ENCODE measurements at places on chromosomes 6 and 20. TPM values are rescaled to one million over a fixed set of nuclear protein-coding genes. Genes with fewer than 3 reads are reported as not detected.

DNA sequence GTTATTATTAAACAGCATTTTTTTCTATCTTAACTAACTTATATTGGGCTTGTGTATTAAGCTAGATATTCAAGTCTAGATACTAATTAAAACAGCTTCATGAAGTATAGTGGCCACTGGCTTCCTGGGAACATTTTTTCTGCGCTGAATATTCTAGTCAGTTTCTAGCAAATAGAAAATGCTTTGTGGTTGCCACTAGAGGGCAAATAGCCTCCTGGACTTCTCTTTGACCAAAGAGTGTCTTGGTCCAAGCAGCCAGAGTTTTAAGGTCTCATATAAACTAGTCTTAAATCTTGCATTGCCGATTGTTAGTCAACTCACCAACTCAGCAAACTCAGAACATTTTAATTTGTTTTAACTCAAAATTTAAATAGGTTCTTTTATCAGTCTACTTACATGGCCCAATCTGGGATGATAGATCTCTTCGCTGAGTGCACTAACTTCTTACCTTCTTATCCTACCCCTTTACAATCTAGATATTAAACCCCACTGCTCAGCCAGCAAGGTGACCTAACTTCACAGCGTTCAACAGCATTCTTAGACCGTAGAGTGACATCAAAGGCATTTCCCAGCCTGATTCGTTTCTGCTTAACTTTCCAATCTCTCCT, 24.6 kb upstream of the ID4 start:
- peak; percentile 39 for DNase-seq

DNA sequence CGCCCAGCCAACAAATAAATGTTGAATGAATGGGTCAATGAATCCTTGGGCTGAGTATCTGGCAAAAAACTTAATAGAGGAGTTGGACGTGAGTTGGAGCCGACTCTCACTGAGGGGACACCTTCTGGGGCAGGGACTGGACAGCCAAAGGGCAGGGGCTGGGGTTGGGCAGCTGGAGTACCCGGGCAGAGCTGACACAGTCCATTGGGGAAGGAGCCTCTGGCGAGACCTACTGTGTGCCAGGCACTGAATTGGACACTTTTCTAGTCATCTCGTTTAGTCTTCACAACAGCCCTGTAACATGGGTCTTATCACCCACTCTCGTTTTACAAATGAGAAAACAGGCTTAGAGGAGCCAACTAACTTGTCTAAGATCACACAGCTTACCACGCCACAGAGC, 4.7 kb upstream of the MAPK13 start:
- DNase-seq: no peak

DNA sequence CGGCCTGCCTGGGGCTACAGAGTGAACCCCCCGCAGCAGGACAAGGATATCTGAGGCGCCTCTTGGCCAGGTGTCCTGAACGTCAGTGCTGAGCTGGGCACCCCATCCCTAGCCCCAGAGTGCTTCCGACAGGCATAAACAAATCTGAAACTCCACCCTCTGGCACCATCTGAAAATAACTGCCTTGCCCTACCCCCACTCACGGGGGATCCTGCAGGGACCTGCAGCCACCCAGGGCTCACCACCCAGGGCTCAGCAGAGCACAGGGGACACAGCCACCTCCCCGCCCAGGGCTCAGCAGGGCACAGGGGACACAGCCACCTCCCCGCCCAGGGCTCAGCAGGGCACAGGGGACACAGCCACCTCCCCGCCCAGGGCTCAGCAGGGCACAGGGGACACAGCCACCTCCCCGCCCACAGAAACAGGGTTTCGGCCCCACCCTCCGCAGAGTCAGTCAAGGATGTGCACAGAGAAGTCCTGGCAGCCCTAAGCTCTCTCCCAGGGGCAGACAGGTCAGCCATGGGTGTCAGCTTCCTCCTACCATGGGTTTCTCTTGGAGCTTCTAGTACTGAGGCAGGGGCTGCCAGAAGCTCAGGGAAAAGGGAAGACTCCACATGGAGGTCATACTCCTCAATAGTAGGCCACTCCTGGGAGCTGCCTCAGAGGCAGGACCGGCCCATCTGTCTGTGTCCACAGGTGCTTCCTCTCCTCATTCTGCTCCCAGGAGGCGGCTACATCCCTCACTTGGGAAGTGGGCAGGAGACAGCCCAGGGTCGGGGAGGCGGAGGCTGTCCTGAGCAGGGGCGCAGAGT, 4.6 kb downstream of the UCKL1 start:
- DNase-seq: no peak

DNA sequence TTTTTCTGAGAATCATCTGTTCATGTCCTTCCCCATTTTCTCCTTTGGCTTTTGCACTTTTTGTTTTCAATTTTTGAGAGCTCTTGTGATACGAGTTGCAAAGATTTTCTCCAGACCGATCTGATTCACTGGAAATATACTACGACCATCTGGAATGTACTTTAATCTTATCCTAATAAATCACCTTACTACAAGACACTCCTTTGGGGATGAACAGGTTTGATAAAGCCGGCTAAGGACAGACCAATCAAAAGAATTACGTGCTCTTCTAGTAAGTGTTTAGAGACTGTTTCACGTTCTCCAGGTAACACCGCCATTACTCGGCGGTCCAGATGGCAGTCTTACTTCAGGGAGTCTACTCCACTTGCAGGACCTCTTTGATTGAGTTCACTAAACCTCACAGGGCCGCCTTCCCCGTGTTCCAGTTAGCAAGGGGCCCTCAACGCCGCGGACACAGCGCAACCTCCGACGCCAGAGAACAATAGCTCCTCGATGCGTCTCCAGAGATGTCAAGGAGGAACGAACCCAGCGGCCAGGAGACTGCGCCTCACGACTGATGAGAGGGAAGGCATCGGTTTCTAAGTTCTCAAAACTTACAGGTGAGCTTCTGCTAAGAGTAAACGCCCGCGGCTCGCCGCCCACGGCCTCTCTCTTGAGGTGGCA, 920 bp upstream of the WTAP start:
- no peak for DNase-seq

DNA sequence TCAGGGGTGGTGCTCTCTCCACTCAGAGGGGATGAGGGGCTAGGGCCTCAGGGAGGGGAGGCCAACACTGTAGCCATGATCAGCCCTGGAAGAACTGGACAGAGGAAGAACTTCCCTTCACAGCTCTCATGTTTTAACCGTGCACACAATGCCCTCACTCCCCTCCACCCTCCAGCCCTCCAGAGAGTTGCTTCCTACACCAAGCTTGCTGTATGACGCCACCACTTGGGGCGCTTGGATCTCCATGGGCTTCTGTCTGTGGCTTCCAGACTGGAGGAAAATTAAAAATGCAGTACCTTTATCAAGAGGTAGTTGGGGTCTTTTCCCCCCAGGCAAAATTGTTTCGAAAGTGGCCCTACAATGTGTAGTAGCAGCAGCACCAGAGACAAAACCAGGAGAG, 48.4 kb downstream of the ARHGAP40 start:
- no peak for DNase-seq

DNA sequence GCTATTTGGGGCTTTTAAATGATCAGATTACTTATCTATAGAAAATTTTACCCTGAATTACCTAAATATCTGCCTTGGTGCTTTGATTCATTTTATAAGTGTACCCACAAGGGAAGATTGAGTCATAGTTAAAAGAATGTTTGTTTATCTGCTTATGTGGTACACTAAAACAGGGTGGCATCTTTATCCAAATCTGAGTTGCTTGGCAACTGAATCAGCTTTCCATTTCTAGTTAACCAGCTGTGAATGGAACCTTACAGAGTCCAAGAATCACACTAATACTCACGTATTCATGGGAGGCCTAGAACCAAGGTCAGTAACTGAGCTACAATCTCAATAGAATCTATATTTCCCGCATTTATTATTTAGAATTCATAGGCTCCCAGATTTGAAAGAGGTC, 44.0 kb upstream of the CAP2 start:
- DNase-seq: peak; percentile 51

GRCh38 chr20:56386219-56386618, 5.8 kb downstream of the AURKA start:
- no peak for DNase-seq

DNA sequence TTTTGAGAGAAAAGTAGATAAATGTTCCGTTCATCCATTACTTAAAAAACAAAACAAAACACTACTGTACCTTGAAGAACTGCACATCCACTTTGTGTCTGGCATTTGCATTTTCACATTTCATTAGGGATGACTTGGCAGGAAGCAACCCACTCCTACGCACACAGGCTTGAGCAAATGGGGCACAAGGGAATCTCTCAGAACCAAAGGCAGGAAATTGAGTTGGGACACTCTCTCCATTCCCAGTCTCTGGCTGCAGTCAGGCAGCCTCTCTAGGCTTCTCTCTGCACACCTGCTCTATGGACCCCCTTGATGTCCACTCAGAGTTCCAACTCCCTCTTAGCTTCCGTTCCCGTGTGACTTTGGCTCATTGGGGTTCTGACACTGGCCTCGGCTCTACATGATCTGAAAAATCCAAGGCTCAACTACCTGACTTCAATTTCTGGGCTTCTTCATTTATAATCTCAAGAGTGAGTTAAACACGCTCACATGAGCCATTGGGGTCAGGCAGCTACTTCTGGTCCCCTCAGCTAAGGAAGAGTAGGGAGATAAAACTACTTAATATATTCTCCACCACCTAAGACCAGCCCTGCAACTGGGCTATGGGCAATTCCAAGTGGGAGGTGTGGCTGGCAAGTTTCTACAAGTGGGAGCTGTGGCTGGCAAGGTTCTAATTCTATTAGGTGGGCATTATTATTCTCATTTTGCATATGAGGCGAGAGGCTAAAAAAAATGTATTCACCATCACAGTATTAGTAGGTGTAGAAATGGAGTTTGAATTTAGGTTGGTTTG, 251.9 kb downstream of the SOD2 start:
- DNase-seq: peak; percentile 13

- no peak for DNase-seq
These were observed 14.0 kb upstream of the CST9L start for GRCh38 chr20:23582293-23582692.

GRCh38 chr6:157764178-157765068, 58.6 kb upstream of the SNX9 start:
- DNase-seq: peak; percentile 100

DNA sequence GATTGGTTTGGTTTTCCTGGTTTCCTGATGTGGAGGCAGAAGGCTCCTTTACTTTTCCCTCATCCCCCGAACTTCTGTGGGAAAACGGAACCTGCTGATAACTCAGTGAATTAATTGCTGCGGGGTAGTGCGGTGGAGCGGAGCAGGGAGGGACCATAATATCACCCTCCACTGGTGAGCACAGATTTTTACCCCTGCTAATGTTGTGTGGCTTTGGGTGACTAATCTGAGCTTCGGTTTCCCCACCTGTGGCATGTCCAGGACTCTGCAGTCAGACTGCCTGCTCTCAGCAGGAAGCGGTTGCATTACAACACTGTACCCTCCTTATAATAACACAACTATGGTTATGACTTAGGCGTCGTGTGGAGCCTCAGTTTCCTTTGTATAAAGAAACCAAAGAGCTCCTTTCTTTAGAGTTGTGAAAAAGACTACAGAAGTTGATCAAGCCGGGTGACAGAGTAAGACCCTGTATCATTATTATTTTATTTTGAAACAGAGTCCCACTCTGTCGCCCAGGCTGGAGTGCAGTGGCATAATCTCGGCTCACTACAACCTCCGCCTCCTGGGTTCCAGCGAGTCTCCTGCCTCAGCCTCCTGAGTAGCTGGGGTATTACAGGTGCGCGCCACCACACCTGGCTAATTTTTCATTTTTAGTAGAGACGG, 2.2 kb upstream of the ID1 start:
- peak; percentile 90 for DNase-seq

- peak; percentile 26 for DNase-seq
These were observed 105.9 kb downstream of the GJA10 start for GRCh38 chr6:89999945-90000825.

- no peak for DNase-seq
These were observed 50.2 kb downstream of the ERMARD start for GRCh38 chr6:169801396-169802160.

GRCh38 chr6:150261997-150262697, 106.7 kb upstream of the IYD start:
- no peak for DNase-seq

GRCh38 chr6:42774201-42774600, 7.7 kb upstream of the BICRAL start:
- DNase-seq: no peak

DNA sequence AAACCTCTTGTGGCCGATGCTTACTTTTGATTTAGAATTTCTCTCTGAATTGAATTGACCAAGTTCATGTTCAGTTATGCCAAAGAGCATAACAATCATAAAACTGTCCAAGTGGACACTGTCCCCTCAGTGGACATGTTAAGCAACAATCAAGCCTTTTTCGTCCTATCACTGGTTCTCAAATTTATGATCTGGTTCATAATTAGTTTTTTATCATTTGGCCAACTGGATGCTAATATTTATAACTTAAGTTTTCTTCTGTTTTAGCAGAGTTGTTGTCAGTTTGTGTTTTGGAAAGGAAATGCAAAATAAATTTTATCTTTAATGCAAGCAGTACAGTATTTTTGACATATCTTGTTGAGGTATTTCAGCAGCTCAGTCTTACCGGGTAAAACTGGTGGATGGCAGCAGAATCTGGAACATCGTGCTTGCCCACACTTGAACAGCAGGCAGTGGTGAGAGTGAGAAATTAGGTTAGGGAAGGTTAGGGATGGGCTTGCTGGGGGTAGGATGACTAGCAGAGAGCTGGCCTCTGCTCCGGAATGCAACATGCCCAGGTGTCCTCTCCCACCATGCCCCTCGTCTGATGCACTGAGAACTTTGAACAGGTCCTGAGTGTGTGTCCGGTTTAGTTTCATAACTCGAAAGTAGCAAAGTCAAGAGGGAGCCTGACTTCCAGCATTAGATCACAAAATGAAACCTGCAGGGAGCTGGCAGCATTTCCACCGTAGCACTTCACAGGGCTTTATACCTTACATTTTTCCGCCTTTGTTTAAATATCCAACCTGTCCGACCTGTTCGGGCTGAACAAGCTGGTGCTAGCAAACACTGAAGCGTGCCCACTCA, 93.1 kb downstream of the RREB1 start:
- DNase-seq: no peak

- no peak for DNase-seq
These were observed 37.3 kb downstream of the RNF8 start for GRCh38 chr6:37391120-37391519.

DNA sequence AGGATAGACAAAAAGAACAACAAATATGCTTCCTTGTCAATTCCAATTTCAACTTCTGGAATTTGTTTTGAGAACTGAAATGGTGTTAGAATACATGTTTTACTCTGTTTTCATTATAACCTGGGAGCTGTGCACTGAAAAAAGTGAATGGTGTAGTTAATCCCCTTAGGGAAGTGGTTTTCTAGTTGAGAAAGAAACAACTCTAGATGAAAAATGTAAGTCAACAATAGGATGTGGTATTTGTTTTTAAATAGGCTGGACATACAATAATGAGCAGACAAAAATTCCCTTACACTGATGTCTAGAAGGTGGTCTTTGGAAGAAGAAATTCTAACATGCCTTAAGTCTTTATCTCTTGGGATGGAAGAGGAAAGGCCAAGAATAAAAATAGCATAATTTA, 59.9 kb upstream of the TINAG start:
- no peak for DNase-seq

- peak; percentile 41 for DNase-seq
These were observed 531.3 kb upstream of the JAG1 start for GRCh38 chr20:11204926-11205768.

OR2B6 gene
- not detected for total RNA-seq

TRIM40 gene
- total RNA-seq: not detected

TRMT11 gene
- total RNA-seq: 18.2 TPM

NNAT gene
- 3.1 TPM for total RNA-seq

PHF3 gene
- total RNA-seq: 33.3 TPM

RBM24 gene
- 22.7 TPM for total RNA-seq

CDSN gene
- 0.22 TPM for total RNA-seq

DEFB116 gene
- not detected for total RNA-seq
